DMS79 treated with DMSO at 0.1 percent for 48 hours (cell line): ENCODE measurements at places on chromosomes 13 and 19.
A peak's percentile ranks its signal among the peaks of the same experiment; 100 is the strongest.

DNA sequence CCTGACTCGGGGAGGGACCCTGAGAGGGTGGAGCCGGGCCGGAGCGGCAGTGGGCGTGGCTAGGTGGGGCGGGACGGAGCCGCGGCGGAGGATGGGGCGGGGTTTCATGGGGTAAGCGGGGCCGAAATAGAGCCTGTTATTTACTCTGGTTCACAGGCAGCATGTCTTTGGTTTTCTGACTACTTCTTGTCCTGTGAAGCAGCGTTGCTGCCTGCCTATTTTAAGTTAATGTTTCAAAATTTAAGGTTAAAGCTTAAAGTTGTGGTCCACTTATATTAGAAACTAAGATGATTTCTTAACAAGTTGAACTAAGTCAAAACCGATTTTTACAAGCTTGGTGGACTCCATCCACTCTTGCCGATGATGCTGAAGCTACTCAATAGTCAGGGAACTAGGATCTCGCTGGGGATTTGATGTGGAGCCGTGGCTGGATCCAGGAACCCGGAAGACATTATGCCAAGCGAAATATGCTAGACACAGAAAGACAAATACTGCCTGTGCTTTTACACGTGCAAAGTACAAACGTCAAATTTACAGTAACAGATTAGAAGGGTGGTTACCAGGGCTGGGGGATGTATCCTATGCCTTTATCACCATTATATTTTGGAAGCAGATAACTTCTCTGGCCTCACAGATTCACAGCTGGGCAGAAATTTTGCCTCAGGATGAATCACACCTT, 433 bp upstream of the ZNF616 start:
- peak; percentile 89 for DNase-seq

DNA sequence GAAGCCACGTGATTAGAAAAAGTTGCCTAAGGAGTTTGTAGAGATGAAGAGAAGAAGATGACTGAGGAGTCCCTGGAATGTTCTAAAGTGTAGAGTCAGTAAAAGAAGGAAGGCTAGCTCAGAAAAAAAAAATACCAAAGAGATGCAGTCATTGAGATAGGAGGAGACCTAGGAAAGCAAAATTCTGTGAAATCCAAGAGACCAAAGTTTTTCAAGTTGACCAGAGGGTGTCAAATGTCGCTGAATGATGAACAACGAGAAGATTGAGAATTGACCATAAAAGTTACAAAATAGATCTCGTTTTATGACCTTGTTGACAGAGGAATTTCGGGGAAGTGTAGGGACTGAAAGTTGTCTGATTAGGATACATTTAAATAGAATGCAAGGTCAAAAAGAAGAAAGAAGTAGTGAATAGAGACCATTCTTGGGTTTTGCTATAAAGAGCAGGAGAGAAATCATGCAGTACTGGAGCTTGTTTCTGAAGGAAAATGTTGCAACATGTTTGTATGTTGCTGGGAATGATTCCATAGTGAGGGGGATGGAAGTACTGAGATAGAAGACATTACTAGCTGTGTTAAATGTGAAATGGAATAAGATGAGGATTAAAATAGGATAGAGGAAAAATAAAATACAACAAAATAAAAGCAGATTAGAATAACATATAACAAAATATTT, 30.2 kb upstream of the HTR2A start:
- DNase-seq, result no peak

GRCh38 chr13:50119591-50119990, 104.3 kb downstream of the KCNRG start:
- DNase-seq, result no peak

DNA sequence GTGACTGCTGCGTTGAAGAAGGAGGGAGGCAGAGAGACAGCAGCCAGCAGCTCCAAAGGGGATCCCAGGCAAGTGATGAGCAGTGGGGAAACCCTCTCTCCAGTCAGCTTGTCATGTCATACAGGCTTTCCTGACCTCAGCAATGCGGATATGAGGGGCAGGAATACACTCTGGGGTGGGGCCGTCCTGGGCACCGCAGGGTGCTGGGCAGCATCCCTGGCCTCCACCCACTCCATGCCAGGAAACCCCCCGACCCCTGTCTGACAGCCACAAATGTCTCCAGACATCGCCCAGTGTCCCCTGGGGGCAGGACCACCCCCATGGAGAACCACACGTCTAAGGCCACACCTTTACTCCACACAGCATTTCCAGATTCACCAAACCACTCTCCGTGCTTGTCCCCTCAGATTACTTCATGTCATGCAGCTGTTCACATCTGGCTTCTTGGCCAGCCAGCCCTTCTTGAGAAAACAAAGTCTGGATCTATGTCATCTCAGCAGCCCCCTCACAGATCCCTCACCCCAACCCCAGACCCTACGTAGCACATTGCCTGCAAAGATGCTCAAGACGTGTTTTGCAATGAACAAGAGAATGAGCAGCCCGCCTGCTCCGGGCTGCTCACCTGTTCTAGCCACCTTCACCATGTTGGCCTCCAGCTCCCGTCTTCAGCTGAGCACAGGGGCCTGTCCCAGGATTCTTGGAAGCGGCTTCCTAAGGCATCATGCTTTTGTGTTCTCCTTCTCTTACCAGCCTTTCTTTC, 46.5 kb downstream of the RFX2 start:
- no peak for DNase-seq

DNA sequence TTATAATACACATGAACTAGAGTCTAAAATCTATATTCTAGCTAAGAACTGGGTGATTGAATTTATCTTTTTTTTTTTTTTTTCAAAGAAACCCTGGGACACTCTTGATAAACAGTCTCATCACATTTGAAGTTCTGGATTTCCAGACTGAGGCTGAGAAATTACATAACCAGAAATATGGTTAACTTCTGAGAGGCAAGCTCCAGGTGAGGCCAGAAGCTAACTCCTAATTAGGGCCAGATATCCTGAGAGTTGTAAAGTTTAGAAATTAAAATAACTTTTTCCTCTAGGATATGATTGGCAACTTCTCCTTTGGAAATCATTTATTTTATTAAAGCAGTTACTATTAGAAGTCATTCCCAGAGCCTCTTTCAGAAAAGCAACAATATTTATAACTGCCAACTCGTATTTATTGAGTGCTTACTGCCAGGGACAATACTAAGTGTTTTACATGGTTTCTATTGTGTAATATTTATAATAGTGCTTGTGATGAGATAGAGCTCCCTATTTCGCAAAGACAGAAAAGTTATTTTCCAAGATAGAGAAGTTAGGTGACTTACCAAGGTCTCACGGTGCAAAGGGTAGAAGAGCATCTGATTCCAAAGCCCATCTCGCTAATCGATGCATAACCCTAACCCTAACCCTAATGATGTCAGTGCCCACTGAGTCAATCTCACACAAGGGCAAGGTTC, 187.7 kb downstream of the DCT start:
- DNase-seq, result no peak

DNA sequence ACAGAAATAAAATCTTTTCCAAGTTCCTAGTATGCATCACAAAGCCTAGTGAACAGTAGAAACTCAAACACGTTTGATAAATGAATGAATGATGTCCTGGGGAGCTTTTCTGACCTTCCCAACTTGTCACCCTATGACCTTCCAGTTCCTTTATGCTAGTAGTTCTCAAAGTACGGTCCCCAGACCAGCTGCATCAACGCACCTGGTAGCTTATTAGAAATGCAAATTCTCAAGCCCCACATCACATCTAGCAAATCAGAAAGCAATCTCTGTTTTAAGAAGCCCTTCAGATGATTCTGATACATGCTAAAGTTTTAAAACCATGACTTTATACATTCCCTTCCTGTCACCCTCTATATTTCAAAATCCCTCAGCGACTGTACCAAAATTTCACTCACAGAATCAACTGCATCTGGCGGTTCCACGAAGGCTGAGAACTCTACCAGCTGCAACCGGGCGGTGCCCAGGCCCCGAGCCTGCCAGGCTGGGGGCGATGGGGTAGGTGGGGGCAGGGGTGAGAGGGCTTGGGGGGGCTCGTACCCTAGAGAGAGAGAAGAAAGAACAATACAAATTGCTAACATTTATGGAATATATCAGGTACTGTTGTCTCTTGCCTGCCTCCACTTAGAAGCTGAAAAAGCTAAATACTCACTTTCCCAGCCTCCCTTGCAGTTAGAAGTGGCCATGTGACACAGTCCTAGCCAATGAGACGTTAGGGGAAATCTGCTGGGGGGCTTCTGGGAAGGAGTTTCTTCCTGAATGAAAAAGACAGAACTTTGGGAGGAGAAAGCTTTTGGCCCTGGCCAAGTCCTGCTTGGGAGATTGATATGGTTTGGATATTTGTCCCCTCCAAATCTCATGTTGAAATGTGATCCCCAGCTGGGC, 13.3 kb downstream of the CD37 start:
- no peak for DNase-seq

GRCh38 chr13:93655154-93655553, 428.5 kb downstream of the GPC6 start:
- DNase-seq, result no peak

DNA sequence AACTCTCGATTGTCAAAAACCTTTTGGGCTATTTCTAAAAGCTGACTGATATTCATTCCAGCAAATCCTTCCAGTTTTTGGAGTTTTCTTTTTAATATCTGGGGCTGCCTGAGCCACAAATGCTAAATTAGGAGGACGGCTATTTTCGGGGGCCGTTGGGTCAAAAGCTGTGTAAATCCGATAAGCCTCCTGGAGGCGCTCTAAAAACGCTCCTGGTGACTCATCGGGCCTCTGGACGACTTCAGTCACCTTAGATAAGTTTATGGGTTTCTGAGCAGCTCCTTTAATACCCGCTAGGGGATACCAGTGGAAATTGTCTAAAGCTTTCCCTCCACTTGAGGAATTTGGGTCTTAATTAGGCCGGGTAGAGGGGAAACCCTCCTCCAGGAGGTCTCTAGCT, 66.4 kb downstream of the ZNF730 start:
- DNase-seq, result no peak

GRCh38 chr13:28220166-28220565, 81.8 kb downstream of the PAN3 start:
- DNase-seq, result no peak

DNA sequence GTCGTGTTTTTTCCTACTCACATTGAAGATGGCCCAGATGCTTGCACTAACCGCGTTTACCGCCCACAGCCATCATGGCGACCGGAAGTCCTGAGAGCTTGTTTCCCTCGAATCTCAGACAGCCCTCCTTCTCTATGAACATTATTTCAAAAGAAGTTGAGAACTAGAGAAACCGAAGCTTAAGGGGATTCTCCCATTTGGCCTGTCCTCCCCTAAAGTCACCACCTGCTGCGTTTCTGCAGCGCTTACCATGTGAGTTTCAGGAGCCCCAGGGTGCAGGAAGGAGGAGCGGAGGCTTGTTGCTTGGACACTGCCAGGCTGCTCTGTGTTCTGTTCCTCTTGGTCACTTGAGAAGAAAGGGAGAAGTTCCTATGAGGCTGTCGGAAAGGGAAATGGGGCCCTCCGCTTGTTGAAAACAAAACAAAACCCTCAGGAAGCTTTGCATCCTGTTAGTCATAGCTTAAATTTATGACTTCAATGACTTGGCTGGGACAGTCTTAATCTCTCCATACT, 6.2 kb downstream of the CARD8 start:
- no peak for DNase-seq

- no peak for DNase-seq
Measured at GRCh38 chr19:40688309-40688708, 2.1 kb downstream of the NUMBL start.

GRCh38 chr19:43634872-43635560, 4.6 kb downstream of the CADM4 start:
- DNase-seq, result no peak

GRCh38 chr13:26656919-26657318, 99.4 kb downstream of the WASF3 start:
- DNase-seq, result no peak

GRCh38 chr19:7506385-7507328, 9.2 kb upstream of the ZNF358 start:
- DNase-seq, result peak; percentile 15

DNA sequence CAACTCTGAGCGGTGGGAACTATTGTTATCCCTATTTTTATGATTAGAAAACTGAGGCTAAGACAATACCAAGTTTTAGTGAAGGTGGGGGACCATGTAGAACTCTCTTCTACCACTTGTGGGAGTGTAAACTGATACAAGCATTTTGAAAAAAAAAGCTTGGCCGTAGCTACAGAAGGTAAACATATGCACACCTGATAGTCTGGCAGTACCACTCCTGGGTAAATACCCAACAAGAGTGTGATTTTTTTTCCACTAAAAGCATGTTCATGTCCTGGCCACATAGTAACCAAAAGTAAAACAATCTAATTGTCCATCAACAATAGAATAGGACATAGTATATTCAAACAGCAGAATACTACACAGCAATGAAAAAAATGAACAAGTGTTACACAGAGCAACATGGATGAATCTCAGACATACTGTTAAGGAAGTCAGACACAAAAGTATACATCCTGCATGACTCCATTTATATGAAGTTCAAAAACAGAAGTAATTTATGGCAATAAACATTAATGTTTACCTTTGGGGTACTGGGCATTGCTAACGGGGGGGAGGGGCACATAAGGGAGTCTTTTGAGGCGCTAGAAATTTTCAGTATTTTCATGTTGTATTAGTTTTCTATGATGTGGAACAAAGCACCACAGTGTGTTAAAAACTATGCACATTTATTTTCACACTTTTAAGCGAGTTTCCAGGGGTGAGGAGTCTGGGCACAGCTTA, 6.4 kb upstream of the SPATA13 start:
- no peak for DNase-seq

- no peak for DNase-seq
Measured at GRCh38 chr13:99383511-99383921, 76.3 kb upstream of the GPR183 start.

DNA sequence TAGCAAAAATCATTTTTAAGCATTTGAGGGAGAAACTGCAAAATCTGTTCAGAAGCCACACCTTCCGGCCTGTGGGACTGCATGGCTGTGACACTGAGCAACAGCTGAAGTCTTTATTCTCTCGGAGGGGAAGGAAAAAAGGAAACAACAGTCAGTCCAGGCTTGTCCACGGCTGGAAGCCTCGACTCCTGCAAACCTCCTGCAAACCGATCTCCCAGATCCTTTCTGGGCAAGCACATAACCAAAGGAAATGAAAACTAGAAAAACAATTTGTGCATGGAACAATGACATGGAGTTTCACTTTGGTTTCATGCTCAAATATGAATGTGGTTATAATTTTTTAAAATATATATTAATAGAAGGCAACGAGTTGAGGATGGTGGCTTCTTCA, 1.0 kb downstream of the COL4A1 start:
- peak; percentile 57 for DNase-seq

DNA sequence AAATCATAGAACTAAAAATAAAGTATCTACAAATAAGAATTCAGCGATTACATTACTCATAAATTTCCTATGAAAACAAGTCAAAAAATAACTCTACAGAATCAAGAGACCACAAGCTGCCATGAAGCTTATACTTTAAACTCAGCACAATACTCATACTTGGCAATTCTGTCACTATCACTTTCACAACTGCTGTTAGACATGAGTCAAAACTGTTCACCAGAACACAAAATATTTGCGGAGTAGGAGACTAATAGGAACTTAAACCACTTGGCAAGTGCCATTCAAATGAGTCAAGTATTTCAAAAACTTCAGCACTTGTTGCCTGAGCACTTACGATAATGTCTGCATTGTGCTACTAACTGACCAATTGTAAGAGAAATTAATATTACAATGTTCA, 387.8 kb upstream of the GPC6 start:
- DNase-seq, result no peak
